ENCODE measurements at places on chromosomes 16 and 17. TPM values are rescaled to one million over a fixed set of nuclear protein-coding genes. Genes with fewer than 3 reads are reported as not detected.

DNA sequence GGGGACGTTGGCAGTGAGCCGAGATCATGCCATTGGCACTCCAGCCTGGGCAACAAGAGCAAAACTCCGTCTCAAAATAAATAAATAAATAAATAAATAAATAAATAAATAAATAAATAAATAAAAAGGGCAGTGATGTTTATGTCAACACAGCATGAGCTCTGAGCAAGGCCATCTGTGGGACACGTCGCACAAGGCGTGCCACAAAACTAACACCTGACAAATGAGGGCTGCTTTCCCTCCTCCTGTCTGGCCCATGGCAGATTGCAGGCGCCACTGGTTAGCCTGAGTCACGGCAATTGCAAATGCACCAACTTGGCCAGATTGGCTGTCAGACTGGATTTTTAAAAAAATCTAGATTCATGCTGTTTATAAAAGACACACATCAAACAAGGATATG lies 25.9 kb upstream of the SPNS3 start:
- no peaks in the 10 kb centered on the region for H3K27me3 ChIP-seq
- no peak for DNase-seq
- no peaks in the 10 kb centered on the region for H3K36me3 ChIP-seq
- H3K4me3 ChIP-seq = no peak overlapping the region

GRCh38 chr16:74667255-74667700 lies 601 bp upstream of the RFWD3 start:
- peak overlapping the region; percentile 84 for H3K4me3 ChIP-seq
- DNase-seq = peak; percentile 5
- H3K27ac ChIP-seq = peak overlapping the region; percentile 93
- H3K4me1 ChIP-seq = no peaks in the 10 kb centered on the region

- H3K4me3 ChIP-seq = peak overlapping the region; percentile 84
- peaks cover 36% of the 10 kb centered on the region for H3K4me1 ChIP-seq
- no peaks in the 10 kb centered on the region for H3K27me3 ChIP-seq
- H3K36me3 ChIP-seq = no peaks in the 10 kb centered on the region
- no peak for DNase-seq
Measured at GRCh38 chr16:3879258-3879886, 1.1 kb downstream of the CREBBP start.

Gene TBC1D3
- total RNA-seq = not detected

DNA sequence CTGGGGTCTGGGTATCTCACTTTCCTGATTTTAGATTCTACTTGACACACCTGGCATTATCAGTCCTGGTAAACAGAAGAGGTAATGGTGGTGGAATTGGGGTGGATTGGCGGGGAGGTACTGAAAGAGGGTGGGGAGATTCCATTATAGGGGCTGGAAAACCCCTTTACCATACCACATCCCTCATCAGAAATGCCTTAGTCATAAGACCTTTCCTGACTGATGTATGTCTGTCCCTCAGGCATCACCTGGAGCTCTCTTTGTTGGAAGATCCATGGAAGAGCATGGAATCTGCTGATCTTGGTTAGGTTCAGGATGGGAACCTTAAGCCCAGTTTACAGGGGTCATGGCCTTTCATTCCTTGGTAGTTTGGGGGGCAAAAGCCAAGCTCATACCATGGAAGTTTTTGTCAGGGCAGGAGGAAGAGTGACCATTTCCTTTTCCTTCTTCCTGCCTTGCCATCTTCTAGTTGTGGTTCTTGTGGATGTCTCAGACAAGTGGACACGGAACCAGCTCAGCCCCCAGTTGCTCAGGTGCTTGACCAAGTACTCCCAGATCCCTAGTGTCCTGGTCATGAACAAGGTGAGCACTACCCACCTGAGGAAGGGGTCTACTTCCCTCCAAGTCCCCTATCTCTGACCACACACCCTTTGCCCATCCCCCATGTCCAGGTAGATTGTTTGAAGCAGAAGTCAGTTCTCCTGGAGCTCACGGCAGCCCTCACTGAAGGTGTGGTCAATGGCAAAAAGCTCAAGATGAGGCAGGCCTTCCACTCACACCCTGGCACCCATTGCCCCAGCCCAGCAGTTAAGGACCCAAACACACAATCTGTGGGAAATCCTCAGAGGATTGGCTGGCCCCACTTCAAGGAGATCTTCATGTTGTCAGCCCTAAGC lies 3.3 kb downstream of the ERAL1 start:
- peaks cover 6% of the 10 kb centered on the region for H3K36me3 ChIP-seq
- peaks cover 9% of the 10 kb centered on the region for H3K4me1 ChIP-seq
- H3K27ac ChIP-seq = no peak overlapping the region
- no peak for DNase-seq
- H3K4me3 ChIP-seq = no peak overlapping the region

DNA sequence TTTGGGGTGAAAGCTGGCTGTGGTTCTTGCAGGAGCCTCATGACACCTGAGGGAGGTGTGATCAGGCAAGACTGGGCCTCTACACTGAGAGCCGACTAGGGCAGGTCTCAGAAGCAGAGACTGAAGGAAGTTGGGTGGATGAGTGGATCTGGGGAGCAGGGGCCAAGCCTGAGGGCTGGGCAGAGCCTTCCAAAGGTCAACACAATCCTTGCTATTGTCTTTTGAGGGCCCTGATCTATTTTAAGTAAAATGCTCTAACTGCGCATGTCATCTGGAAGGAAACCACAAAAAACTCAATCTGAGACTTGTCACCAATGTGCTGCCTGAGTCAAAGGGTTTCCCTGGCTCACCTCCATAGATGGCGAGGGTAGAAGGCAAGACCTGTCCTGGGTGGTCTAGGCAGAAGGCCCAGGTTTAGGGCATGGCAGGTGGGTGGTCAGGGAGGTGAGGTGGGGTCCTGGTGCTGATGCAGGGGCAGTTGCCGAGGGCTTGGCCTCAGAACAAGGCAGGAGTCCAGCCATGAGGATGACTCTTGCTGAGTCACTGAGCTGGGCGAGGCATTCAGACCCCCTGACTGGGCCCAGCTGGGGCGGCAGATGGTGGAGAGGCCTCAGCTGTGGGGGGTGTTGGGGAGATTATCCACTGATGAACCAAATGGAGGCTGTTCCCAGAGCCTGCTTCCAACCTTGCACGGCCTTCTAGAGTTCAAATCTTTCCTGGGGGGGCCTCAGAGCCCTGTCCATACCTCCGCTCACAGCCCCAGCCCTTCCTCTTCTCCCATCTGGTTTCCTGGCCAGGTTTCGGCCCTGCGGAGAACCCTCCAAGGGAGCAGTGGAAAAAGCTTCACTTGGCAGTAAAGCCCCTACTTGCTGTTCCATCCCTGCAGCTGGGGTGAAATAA lies 5.1 kb downstream of the MVP start:
- H3K36me3 ChIP-seq = no peaks in the 10 kb centered on the region
- H3K27ac ChIP-seq = peak overlapping the region; percentile 36
- H3K4me3 ChIP-seq = no peak overlapping the region
- no peaks in the 10 kb centered on the region for H3K27me3 ChIP-seq
- DNase-seq = no peak

DNA sequence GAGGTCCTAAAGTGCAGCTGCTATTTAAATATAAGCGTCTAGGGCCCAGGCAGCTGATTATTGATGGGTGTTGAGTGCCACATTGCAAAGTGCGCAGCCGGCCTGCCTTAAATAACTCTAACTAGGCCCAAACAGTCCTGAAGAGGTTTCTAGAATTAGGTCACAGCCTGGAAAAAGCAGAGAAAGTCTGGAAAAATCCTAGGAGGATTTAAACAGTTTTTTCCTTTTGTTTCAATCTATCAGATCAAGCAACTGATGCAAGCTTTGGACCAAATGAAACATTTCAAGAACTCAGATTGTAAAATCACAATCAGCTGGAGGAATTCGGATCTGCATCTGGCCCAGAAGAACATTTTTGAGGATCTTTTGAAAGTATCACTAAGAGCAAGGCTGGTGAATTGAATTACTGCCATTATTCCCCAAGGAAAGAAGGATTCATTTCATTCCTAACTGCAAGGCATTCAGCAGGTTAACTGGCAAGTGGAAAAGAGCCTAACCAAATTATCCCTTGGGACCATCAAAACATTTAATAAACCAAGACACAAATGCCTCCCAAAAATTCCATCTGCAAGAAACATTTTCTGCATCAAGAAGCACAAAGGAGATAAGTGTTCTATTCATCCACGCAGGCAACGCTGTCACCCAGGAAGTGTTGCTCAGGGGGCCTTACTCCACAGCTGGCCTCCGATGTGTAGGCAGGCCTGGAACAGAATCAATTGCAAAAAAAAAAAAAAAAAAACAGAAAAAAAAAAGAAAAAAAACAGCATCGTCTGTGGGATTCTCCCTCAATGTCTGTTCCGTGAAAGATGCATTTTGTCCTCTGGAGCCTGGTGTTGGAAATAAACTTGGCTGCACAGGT lies 46.1 kb downstream of the IRX3 start:
- H3K4me1 ChIP-seq = no peaks in the 10 kb centered on the region
- H3K36me3 ChIP-seq = no peaks in the 10 kb centered on the region
- DNase-seq = no peak
- no peak overlapping the region for H3K4me3 ChIP-seq
- H3K27me3 ChIP-seq = no peaks in the 10 kb centered on the region

- H3K4me1 ChIP-seq = no peaks in the 10 kb centered on the region
- H3K4me3 ChIP-seq = no peak overlapping the region
- no peaks in the 10 kb centered on the region for H3K27me3 ChIP-seq
- H3K27ac ChIP-seq = no peak overlapping the region
- no peak for DNase-seq
- no peaks in the 10 kb centered on the region for H3K36me3 ChIP-seq
Measured at GRCh38 chr16:66490774-66491715, 58.9 kb downstream of the TK2 start.

Gene CDH13
- total RNA-seq = not detected

DNA sequence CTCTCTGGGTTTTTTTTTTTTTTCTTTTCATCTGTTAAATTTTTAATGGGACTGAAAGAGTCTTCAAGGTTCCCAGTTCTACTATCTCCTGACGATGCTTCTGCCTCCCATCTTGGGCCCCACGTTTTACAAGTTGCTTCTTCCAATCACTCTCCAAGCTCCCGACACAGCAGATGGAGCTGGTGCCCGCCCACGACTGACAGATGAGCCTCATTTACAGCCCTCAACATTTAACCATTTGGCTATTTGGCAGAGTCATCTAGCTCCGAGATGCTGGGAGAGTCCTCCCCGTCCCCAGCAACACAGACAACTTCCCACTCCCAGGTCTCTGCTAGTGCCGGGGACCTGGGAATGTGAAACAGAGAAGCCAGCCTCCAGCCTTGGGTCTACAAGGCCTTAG lies 276.9 kb downstream of the SHISA9 start:
- no peak overlapping the region for H3K27ac ChIP-seq
- DNase-seq = no peak
- no peaks in the 10 kb centered on the region for H3K27me3 ChIP-seq
- H3K4me1 ChIP-seq = no peaks in the 10 kb centered on the region

GRCh38 chr16:29653471-29653870 lies 9.6 kb upstream of the SPN start:
- H3K36me3 ChIP-seq = no peaks in the 10 kb centered on the region
- no peak overlapping the region for H3K4me3 ChIP-seq
- H3K4me1 ChIP-seq = no peaks in the 10 kb centered on the region
- no peak overlapping the region for H3K27ac ChIP-seq
- no peaks in the 10 kb centered on the region for H3K27me3 ChIP-seq

Gene RPRML
- 0.54 TPM for total RNA-seq

Gene CCL4L2
- not detected for total RNA-seq

GRCh38 chr17:732902-733720 lies 715 bp downstream of the TLCD3A start:
- DNase-seq = no peak
- H3K36me3 ChIP-seq = no peaks in the 10 kb centered on the region
- H3K4me3 ChIP-seq = peak overlapping the region; percentile 62
- peaks cover 3% of the 10 kb centered on the region for H3K4me1 ChIP-seq

DNA sequence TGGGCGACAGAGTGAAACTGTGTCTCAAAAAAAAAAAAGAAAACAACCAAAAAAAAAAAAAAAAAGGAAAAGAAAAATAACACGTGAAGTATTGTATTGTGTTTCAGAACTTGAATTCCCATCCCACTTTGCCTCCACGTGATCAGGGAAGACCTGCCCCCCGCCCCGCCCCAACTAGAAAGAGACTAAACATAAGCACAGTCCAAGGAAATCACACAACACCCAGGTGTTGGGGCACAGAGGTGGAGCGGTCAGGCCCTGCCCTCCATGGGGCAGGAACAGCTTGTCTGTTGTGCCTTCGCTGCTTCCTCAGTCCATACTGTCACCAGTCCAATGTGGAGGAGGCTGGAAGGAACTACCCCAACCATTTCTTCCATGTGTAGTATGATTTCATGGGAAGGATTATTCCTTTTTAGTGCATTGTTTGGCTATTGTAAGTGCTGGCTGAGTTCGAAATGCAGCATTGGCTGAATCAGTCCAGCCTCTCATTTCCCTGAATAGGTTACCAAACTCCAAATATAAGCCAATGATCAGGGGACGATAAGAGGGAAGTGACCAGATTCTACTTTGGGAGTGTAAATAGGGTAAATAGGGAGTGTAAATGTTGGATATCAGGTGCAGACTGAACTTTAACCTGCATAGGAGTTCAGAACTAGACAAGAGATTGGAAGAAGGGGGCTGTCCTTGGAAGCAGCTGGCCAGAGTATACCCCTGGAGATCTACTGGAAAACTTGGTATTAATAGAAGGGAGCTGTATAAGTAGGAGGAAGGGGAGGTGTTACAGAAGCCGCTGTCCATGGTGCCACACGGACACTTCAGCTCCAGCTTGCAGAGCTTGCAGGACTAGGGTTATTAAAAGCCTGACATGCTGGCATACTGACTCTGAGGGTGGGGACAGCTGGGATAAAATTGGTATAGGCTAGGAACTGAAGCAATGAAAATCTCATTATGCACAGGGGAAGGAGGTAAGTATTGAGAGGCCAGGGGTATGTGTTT lies 50.7 kb downstream of the TANGO6 start:
- no peak overlapping the region for H3K4me3 ChIP-seq
- no peaks in the 10 kb centered on the region for H3K4me1 ChIP-seq
- no peaks in the 10 kb centered on the region for H3K36me3 ChIP-seq
- no peak for DNase-seq
- no peak overlapping the region for H3K27ac ChIP-seq

Gene CSF3
- not detected for total RNA-seq

- H3K27me3 ChIP-seq = no peaks in the 10 kb centered on the region
- H3K4me1 ChIP-seq = no peaks in the 10 kb centered on the region
- no peaks in the 10 kb centered on the region for H3K36me3 ChIP-seq
- H3K4me3 ChIP-seq = no peak overlapping the region
Measured at GRCh38 chr16:10539793-10540192, 40.6 kb downstream of the EMP2 start.

- no peak overlapping the region for H3K27ac ChIP-seq
- H3K4me1 ChIP-seq = peaks cover 11% of the 10 kb centered on the region
- no peaks in the 10 kb centered on the region for H3K27me3 ChIP-seq
- no peak for DNase-seq
Measured at GRCh38 chr16:56360117-56361008, 65.0 kb downstream of the AMFR start.

Gene SLC5A10
- total RNA-seq = not detected

GRCh38 chr17:73039282-73039681 lies 53.2 kb downstream of the SLC39A11 start:
- 0 out of 2 replicates have a peak, but pooled peaks cover 3% of the 10 kb centered on the region for H3K4me1 ChIP-seq
- no peak for DNase-seq
- no peaks in the 10 kb centered on the region for H3K27me3 ChIP-seq

GRCh38 chr16:3497771-3498170 lies 2.5 kb upstream of the C16orf90 start:
- H3K4me3 ChIP-seq = no peak overlapping the region
- DNase-seq = no peak
- no peaks in the 10 kb centered on the region for H3K36me3 ChIP-seq
- H3K4me1 ChIP-seq = 0 out of 2 replicates have a peak, but pooled peaks cover 9% of the 10 kb centered on the region

- no peaks in the 10 kb centered on the region for H3K27me3 ChIP-seq
- DNase-seq = no peak
- H3K27ac ChIP-seq = no peak overlapping the region
- H3K4me1 ChIP-seq = no peaks in the 10 kb centered on the region
- no peaks in the 10 kb centered on the region for H3K36me3 ChIP-seq
- no peak overlapping the region for H3K4me3 ChIP-seq
Measured at GRCh38 chr17:55175788-55176427, 88.9 kb upstream of the HLF start.
